Lower lobe of right lung (tissue), 2 donors: ENCODE measurements at places on chromosomes 7 and 10. TPM values are rescaled to one million over a fixed set of nuclear protein-coding genes. Genes with fewer than 3 reads are reported as not detected.

- no peaks in the 10 kb centered on the region for H3K4me1 ChIP-seq
- no peak for DNase-seq
- no peak overlapping the region for H3K27ac ChIP-seq
- H3K4me3 ChIP-seq = no peak overlapping the region
Observed at GRCh38 chr7:112416127-112416526, 34.1 kb upstream of the IFRD1 start.

DNA sequence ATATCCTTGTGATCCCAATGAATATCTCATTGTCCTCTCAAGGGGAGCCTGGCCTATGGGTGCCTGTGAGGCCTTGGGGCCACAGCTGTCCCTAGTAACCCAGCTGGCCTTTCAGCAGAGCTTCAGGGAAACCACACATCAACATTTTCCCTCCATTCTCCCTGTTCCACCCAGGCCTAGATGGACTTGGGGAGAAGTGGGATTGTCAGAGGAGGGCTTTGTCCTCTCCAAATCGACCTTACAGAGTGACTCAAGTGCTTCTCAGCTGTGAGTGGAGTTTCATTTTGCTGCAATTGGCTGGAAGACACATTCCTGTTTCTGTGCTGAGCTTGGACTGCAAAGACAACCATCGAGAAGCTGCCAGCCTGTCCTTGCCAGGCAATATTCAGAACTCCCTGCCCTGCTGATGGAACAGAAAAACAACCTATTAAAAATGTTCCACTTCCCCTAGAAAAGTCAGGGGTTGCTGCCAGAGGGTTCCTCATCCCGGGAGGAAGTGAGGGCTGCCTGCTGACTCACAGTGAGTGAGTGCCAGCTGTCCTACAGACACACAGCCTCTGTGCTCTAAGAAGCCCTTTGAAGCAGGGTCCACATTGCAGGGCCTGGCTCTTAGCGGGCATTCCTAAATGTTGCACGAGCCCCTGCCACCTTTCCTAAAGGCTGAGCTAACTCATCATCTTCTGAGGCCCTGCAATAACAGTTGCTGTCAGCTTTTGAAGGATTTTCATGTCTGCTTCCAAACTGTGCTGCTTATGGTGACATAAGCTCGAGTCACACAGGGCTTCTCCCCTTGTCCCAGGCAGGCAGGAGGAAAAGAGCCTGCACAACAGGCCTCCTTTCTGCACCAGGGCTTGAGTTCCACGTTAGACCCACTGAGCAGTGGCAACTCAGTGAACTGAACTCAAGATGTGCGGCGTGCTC lies 20.5 kb downstream of the STRA8 start:
- H3K27me3 ChIP-seq = no peaks in the 10 kb centered on the region
- peaks cover 19% of the 10 kb centered on the region for H3K4me1 ChIP-seq
- DNase-seq = peak; percentile 73
- H3K4me3 ChIP-seq = no peak overlapping the region

DNA sequence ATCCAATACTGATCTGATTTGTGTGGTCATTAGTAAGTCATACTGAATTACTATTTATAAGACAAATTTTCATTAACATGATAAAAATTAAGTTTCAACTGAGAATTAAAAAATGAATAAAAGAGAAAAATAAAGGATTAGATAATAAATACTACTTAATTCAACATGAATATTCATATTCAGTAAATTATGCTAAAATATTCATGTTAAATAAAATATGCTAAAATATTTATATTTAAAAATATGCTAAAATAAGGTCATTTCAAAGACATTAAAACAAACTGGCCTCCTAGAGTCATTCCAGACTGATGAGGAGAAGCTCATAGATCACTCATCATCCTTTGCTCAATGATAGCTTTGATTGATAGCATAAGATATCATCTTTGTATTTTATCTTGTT lies 16.7 kb upstream of the TMEM106B start:
- DNase-seq = no peak
- H3K27me3 ChIP-seq = no peaks in the 10 kb centered on the region
- H3K4me3 ChIP-seq = no peak overlapping the region
- H3K27ac ChIP-seq = no peak overlapping the region
- no peaks in the 10 kb centered on the region for H3K4me1 ChIP-seq

DNA sequence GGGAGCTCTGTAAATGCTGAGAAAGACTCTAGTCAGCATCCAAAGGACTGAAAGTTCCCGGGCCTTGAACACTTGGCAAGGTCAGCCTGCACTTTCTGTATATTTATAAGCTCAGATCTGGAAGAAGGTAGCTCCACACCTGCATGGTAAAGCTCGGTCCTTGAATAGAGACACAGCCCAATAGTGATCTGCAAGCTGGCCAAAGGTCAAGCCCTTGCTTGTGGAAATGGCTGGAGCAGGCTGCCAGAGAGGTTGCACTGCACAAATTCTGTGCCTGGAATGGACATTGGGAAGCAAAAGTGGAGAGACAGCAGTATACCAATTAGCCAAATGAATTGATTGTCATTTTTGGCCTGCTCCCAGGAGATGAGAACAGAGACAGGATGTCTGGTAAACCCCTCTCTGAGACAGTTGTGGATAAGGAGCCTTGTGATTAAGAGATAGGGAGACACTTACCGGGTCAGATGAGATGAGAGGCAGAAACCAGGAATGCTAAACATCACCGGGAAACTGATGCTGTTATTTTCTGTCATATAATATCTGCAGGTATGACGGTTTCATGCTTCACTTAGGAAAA lies 8.0 kb upstream of the FRA10AC1 start:
- H3K36me3 ChIP-seq = no peaks in the 10 kb centered on the region
- no peaks in the 10 kb centered on the region for H3K27me3 ChIP-seq
- H3K27ac ChIP-seq = no peak overlapping the region
- no peak overlapping the region for H3K4me3 ChIP-seq
- no peaks in the 10 kb centered on the region for H3K4me1 ChIP-seq
- DNase-seq = no peak

- no peak overlapping the region for H3K27ac ChIP-seq
- no peaks in the 10 kb centered on the region for H3K4me1 ChIP-seq
- no peaks in the 10 kb centered on the region for H3K36me3 ChIP-seq
- DNase-seq = no peak
- no peaks in the 10 kb centered on the region for H3K27me3 ChIP-seq
- H3K4me3 ChIP-seq = no peak overlapping the region
Observed at GRCh38 chr10:120398180-120398579, 58.8 kb upstream of the PLPP4 start.

GRCh38 chr7:27151931-27152815 lies at the start of gene HOXA3:
Gene HOXA3 (minus strand): TSS chr7:27152583. CDS start chr7:27110640, 41,943 bp downstream.
- peak; percentile 59 for DNase-seq
- H3K27me3 ChIP-seq = peaks cover 94% of the 10 kb centered on the region
- peaks cover 72% of the 10 kb centered on the region for H3K4me1 ChIP-seq
- H3K27ac ChIP-seq = peak within 1 kb of the TSS; percentile 89
- peak within 1 kb of the TSS; percentile 60 for H3K4me3 ChIP-seq
- no peaks in the 10 kb centered on the region for H3K36me3 ChIP-seq

DNA sequence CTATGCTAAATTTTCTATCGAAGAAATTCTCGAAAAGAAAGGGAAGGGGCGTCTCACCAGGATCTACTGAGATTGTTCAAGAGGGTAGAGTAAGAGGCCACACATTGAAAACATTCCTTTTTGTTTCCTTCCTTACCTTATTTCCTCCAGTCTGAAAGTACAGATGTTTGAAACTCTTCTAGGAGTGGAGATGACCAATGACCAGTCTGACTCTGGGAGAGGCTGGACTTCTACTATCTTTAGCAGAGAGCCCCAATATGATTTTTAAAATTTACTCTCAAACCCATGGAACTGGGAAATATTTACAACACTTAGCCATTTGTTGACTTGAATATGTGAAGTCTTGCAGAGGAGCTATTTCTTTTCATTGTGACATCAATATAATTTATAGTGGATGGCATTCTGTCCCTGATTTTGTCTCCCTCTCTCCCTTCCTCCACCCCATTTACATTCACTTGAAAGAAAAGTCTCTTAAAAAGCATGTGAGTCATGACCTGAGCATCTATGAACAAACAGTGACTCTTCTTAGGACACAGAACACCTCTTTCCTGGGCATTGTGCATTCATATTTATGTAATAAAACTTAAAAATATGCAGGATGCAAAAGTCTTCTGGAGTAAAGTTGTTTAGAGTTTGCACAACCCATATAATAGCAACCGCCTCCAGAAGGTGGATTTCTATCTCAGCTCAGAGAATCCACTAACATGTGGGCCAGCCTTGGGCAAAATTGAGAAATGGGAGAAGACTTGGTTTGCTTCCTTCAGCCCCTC lies 31.2 kb upstream of the BMPER start:
- H3K27ac ChIP-seq = no peak overlapping the region
- no peak overlapping the region for H3K4me3 ChIP-seq
- DNase-seq = no peak
- H3K27me3 ChIP-seq = no peaks in the 10 kb centered on the region

GRCh38 chr10:44183667-44184632 lies 200.9 kb downstream of the CXCL12 start:
- DNase-seq = no peak
- no peak overlapping the region for H3K4me3 ChIP-seq
- H3K4me1 ChIP-seq = no peaks in the 10 kb centered on the region
- H3K27me3 ChIP-seq = no peaks in the 10 kb centered on the region
- H3K36me3 ChIP-seq = no peaks in the 10 kb centered on the region

KCP gene
- total RNA-seq = 1.3 TPM

DNA sequence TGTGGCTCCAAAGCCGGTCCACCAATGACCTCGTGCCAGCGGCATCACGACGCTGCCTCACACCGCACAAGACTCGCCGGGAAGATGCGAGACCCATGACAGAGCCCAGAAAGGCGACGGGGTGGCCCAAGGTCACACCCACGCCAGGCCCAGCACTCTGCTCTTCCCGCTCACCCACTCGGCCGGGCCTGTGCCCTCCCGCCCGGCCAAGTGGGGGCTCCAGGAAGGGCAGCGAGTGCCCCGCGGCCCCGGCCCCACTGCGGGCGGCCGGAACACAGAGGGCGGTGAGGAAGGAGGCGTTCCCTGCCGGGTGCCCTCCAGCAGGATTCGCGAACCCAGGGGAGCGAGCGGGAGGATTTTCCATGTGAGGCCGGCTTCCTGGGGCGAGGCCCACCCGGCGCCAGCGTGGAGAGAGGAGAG lies 56.3 kb downstream of the PDGFA start:
- no peaks in the 10 kb centered on the region for H3K36me3 ChIP-seq
- no peak overlapping the region for H3K27ac ChIP-seq
- peaks cover 17% of the 10 kb centered on the region for H3K4me1 ChIP-seq
- H3K4me3 ChIP-seq = no peak overlapping the region
- H3K27me3 ChIP-seq = no peaks in the 10 kb centered on the region

- no peaks in the 10 kb centered on the region for H3K36me3 ChIP-seq
- peak overlapping the region; percentile 63 for H3K27ac ChIP-seq
- peaks cover 40% of the 10 kb centered on the region for H3K4me1 ChIP-seq
- H3K4me3 ChIP-seq = peak overlapping the region; percentile 29
- peak; percentile 70 for DNase-seq
Observed at GRCh38 chr7:2811476-2812113, 32.5 kb downstream of the GNA12 start.

GRID1 gene
- 2.5 TPM for total RNA-seq

DNA sequence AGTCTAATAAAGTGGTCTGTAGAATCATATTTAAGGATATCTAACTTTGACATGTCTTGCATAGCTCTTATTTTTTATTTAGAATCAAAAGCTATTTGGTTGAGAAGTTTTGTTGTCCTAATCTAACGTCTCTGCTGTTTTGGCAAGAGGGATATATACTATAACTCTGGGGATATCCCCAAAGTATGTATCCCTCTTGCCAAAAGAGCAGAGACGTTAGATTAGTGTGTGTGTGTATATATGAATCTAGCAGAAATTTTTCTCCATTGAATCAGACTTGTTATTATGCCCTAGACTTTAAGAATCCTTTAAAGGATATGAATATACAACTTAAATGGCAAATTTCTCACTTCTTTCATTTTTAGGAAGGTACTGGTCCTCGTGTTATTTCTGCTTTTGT lies 9.6 kb downstream of the SMC3 start:
- peaks cover 8% of the 10 kb centered on the region for H3K4me1 ChIP-seq
- no peak overlapping the region for H3K27ac ChIP-seq
- no peaks in the 10 kb centered on the region for H3K27me3 ChIP-seq
- peaks cover 71% of the 10 kb centered on the region for H3K36me3 ChIP-seq
- H3K4me3 ChIP-seq = no peak overlapping the region
- DNase-seq = no peak

PYROXD2 gene
- 17.8 TPM for total RNA-seq

DNA sequence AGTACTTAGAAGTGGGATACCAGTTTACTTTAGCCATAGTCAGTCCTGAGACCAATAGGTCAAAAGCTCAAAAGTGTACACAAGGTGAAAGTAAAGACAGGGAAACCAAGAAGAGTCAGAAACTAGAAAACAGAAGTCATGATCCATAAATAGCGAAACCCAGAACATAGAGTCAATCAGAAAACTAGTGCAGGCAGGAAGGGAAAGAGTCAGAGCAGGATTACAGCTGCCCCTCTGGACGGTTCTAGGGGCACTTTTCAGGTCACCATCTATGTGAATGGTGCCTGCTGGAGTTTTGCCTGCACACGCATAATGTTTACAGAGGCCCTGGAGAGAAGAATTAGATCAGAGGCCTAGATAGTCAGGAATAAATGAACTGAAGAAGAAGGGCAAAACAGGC lies 22.4 kb upstream of the DMTF1 start:
- no peak overlapping the region for H3K27ac ChIP-seq
- no peaks in the 10 kb centered on the region for H3K27me3 ChIP-seq
- H3K4me3 ChIP-seq = no peak overlapping the region
- DNase-seq = no peak
